ENCODE measurements at places on chromosomes 7 and 10. TPM values are rescaled to one million over a fixed set of nuclear protein-coding genes. Genes with fewer than 3 reads are reported as not detected.

GRCh38 chr7:153030976-153031375, 271.4 kb downstream of the ACTR3B start:
- DNase-seq: no peak

DNA sequence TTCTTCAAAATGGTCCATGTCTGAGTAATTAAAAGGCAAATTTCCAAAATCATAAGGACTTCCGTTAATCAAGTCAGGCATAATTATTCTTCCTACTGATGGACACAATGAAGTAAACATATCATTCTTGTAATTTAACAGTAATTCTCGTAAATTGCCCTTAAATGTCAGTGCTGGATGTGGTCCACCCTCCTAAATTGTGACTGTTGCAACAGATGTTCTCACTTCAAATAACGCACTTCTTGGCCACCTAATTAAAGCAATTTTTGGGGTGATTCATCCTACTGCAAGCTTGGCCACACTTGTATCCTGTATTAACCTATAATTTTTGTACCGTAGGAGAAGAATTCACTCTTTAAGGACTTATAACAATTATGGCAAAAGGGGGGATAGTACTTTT, 1.9 kb downstream of the COL1A2 start:
- no peak for DNase-seq

- DNase-seq: no peak
Measured at GRCh38 chr7:88281749-88282148, 24.9 kb downstream of the STEAP4 start.

DNA sequence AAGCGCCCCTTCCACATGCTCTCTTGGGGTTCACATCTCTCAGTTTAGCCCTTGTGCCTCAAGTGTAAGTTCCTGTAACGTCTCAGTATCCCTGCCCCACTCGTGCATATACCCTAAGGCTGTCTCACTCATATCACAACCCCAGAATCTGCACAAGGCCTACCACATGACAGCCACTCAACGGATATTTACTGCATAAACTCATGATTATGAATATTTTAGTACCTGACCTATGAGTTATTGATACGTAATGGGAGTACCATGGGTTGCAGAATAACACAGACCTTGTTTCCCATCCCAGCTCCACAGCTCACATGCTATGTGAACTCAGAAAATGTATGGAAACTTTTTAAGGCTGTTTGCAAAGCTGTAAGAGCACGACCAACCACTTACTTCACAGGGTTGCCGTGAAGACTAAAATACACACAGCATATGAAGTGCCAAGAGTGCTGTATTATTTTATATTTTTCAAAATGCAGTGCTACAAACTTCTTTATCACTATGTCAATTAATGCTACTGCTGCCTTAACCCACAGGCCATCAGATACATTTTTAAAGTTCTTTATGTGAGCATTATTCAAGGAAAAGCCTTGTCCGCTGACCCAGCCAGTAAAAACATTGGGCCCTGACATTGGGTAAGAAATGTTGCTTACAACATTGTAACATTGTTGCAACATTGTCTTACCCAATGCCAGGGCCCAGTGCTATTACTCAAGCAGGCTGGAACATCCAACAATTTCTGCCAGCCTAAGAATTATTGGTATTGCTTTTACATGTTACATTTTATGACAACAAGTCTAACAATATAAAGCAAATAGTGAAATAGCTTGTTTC, 97.2 kb downstream of the JAZF1 start:
- DNase-seq: peak; percentile 83

- DNase-seq: no peak
Measured at GRCh38 chr7:6571160-6571779, 6.0 kb upstream of the ZDHHC4 start.

Gene BZW2
- total RNA-seq: 65.3 TPM

Gene ATOH7
- total RNA-seq: not detected
